AG04449 (cell line): ENCODE measurements at places on chromosomes 5 and 9.

DNA sequence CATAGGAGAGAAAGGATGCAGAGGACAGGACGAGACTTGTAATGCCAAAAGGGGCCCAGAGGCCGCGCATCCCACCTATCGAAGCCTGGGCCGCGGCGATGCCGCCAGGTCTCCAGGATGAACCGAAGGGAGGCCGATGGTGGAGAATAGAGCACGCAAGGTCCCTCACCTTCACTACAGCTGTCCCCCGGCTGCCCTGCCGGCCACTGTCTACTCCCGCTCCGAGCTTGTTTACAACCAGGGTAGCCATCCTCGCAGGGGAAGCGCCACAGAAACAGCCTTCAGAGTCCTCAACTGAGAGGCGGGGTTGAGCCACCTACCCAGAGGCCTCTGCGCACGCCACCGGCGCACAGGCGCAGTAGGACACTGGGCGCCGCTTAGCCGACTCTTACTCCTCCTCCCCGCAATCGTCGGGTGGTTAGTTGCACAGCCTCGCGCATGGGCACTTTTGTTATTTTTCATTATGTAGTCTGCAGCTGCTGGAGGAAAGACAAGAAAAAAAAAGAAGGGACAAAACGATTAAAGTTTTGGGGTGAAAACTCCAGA, at the start of gene TRIM23:
Gene TRIM23 (minus strand): TSS at position 309 of the 546 bp plus-strand sequence. CDS start 59 bp downstream, at position 250.
- peak; percentile 58 for DNase-seq

- DNase-seq = no peak
Measured at GRCh38 chr5:92518318-92518904, 1062.6 kb downstream of the NR2F1-AS1 start.

DNA sequence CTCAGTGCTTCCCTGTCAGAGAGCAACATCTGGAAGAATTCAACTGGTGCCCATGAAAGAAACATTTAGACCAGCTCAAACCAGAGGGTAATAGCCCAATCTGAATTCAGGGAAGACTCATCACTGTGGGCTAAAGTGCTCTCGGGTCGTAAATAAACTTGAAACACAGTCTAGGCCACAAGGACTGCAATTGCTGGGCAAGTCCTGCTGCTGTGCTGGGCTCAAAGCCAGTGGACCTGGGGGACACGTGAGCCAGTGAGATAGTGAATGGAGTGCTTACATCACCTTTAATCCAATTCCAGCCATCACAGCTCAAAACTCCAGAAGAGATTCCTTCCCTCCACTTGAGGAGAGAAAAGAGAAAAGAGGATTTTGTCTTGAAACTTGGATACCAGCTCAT, 78.1 kb upstream of the DAP start:
- DNase-seq = no peak

DNA sequence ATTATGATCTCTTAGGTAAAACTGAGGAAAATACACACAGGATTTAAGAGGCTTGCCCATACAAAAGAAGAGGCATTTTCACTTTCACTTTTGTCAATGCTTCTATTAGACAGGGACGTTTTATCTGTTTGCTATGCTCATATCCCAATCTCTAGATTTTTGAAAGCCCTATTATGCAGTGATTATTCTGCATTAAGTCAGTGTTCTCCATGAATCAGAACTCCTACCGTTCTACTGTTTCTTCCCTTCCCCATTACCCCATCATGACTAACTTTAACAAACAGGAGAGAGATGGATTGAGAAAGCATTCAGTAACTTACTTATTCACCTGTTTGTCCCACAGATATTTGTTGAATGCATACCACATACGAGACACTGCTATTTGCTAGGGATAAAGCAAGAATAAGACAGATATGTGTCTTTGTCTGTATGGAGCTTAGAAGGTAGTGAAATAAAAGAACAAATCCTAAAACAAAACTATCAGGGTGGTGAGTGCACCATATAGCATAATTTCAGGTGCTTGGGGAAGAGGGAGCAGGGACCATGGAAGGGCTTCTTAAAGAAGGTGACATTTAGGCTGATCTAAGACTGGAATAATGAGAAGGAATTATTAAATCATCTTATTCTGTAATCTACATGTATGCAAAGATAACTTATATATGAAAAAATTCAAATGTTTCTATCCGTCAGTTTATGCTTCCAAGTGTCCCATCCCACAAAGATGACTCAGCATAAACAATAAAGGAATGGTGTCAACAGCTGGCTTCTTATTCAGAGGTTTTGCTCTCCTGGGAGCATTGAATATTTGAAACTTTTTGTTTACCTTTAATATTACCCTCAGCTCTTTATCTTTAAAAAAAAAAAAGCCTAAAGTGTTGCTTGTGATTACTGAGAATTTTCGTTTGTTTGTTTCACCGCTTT, 328.1 kb downstream of the HINT1 start:
- DNase-seq = no peak

DNA sequence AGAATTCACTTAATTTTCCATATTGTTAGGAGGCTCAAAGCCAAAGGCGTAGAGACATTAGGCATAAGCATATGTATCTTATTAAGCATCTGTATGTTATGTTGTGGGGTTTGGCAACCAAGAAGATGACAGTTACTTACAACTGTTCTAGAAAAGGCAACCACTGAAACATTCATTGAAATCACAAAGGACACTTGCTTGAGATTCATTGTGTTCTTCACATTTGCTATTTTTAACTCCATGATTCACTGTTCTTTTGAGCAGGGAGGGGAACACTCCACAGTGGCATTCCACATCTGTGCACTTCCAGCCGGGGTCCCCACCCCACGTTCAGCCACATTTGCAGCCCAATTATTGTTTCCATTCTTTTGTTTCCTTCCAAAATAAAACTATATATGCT, 107.1 kb downstream of the PALM2AKAP2 start:
- DNase-seq = no peak
